ENCODE measurements at places on chromosomes 5 and 9. TPM values are rescaled to one million over a fixed set of nuclear protein-coding genes. Genes with fewer than 3 reads are reported as not detected.

DNA sequence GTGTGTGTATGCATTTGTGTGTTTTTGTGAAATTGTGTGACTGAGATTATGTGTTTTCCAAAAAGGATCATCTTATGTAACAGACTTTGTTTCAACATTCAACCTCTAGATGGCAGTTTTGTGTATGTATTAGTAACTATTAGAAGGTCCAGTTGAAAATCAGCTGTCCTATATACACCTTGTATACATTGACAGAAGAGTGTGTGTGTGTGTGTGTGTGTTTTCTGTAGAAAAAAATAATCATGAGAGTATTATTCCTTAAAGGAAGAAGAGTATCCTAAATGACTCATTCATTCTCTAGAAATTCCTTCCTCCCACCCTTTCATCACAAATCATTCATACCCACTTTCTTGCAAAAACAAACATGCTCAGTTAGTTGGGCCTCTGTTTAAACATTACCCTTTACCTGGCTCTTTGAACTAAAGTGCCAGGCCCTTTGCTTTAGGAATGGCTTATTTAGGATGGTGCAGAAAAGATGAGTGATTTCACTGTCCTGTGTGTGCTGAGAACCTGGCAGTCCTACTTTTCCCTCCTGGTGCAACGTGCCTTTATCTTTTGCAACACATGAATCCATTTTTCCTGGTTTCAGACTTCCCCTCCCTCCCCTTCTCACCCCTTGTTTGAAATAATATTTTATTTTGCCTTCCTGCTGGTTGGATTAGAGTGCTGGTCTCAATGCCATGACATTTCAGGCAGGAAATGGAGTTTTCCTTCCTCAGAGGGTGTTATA lies 152.2 kb downstream of the ARHGAP26 start:
- H3K4me1 ChIP-seq: peaks cover 37% of the 10 kb centered on the region
- H3K36me3 ChIP-seq: peaks cover 10% of the 10 kb centered on the region
- H3K27me3 ChIP-seq: no peaks in the 10 kb centered on the region
- no peak overlapping the region for H3K4me3 ChIP-seq
- DNase-seq: no peak
- peak overlapping the region; percentile 26 for H3K27ac ChIP-seq

DNA sequence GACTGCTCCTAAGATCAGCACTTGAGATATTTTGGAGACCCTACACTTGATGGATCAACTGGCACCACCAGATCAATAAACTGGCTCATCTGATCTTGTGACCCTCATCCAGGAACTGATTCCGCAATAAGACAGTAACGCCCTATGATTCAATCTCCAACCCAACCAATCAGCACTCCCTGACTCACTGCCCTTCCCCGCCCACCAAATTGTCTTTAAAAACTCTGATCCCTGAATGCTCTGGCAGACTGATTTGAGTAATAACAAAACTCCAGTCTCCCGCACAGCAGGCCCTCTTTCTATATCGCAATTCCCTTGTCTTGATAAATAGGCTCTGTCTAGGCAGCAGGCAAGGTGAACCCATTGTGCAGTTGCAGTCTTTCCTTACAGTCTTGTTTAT lies 677.0 kb downstream of the LRRC70 start:
- H3K4me1 ChIP-seq: no peaks in the 10 kb centered on the region
- no peaks in the 10 kb centered on the region for H3K27me3 ChIP-seq
- H3K27ac ChIP-seq: no peak overlapping the region

DNA sequence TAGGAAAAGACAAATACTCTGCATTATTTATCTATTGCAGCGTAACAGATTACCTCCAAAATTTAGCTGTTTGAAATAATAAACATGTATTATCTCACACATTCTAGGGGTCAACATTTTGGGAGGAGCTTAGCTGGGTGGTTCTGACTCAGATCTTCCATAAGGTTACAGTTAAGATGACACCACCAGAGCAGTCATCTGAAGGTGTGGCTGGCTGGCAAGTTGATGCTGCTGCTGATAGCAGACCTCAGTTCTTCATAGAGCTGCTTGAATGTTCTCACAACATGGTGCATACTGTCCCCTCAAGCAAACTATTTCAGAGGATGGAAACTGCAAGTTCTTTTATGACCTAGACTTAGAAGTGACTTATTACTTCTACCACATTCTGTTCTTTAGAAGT lies 146.3 kb upstream of the FSTL4 start:
- H3K4me3 ChIP-seq: no peak overlapping the region
- no peaks in the 10 kb centered on the region for H3K36me3 ChIP-seq
- peaks cover 15% of the 10 kb centered on the region for H3K27me3 ChIP-seq
- DNase-seq: peak; percentile 30
- no peak overlapping the region for H3K27ac ChIP-seq

DNA sequence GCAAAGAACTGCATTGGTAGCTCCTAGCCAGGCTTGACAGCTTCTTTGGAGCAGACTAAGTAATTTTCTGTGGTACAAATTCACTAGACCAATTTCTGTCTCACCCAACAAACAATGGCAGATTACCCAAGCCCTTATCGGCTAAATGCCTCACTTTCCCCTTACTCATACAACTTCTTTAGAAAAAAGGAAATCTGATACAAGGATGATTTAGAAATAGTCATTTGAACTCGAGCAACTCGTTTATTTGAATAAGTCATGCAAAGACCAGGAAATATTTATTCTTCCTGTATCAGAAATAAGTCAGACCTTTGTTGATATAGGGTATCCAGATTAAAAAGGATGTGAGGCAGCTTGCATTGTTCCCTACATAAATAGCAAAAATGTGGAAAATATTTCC lies 170.4 kb upstream of the CDH6 start:
- no peak overlapping the region for H3K4me3 ChIP-seq
- no peak for DNase-seq
- no peaks in the 10 kb centered on the region for H3K4me1 ChIP-seq
- no peaks in the 10 kb centered on the region for H3K36me3 ChIP-seq
- no peak overlapping the region for H3K27ac ChIP-seq

Gene PCDHB6
- not detected for total RNA-seq

Gene SNCAIP
- not detected for total RNA-seq

Gene MEGF10
- total RNA-seq: not detected

DNA sequence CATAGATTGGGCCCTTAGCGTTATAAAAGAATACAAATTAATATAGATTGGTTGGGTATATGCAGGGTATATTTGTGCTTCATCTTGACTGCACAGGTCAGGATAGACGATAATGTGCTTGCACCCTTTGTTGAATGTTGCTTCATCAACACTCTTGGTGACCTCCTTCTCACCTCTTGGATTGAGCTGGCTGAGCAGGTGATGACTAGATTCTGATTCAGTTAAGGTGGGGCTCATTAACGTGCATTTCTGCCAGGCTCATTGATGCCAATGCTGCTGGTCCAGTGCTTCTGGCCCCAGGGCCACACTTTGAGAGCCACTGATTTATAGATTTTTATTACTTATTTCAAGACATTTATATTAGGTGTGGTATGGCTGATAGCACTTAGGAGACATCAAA lies 27.7 kb downstream of the PCSK5 start:
- H3K36me3 ChIP-seq: no peaks in the 10 kb centered on the region
- H3K27ac ChIP-seq: no peak overlapping the region
- DNase-seq: peak; percentile 29
- peaks cover 20% of the 10 kb centered on the region for H3K4me1 ChIP-seq
- H3K4me3 ChIP-seq: no peak overlapping the region

- H3K36me3 ChIP-seq: peaks cover 43% of the 10 kb centered on the region
- no peak overlapping the region for H3K27ac ChIP-seq
- DNase-seq: no peak
- no peaks in the 10 kb centered on the region for H3K27me3 ChIP-seq
- no peak overlapping the region for H3K4me3 ChIP-seq
Measured at GRCh38 chr9:132647355-132647754, 22.4 kb downstream of the DDX31 start.

- H3K36me3 ChIP-seq: no peaks in the 10 kb centered on the region
- H3K27ac ChIP-seq: no peak overlapping the region
- no peak overlapping the region for H3K4me3 ChIP-seq
- no peaks in the 10 kb centered on the region for H3K4me1 ChIP-seq
- no peak for DNase-seq
Measured at GRCh38 chr5:86439593-86440110, 178.1 kb upstream of the COX7C start.

Gene SMIM32
- total RNA-seq: not detected

GRCh38 chr5:143135832-143136551 lies 267.5 kb downstream of the NR3C1 start:
- H3K36me3 ChIP-seq: peaks cover 3% of the 10 kb centered on the region
- H3K27me3 ChIP-seq: no peaks in the 10 kb centered on the region
- H3K4me1 ChIP-seq: no peaks in the 10 kb centered on the region
- no peak overlapping the region for H3K4me3 ChIP-seq

- H3K36me3 ChIP-seq: peaks cover 18% of the 10 kb centered on the region
- H3K4me1 ChIP-seq: peaks cover 5% of the 10 kb centered on the region
- no peak overlapping the region for H3K4me3 ChIP-seq
- DNase-seq: no peak
Measured at GRCh38 chr9:137111788-137112563, 2.6 kb downstream of the DPP7 start.

Gene FAM200C
- 0.83 TPM for total RNA-seq

- no peak for DNase-seq
- H3K4me3 ChIP-seq: no peak overlapping the region
- H3K27me3 ChIP-seq: peaks cover 2% of the 10 kb centered on the region
- no peaks in the 10 kb centered on the region for H3K4me1 ChIP-seq
Measured at GRCh38 chr5:6900247-6901227, 187.3 kb downstream of the TENT4A start.

- no peaks in the 10 kb centered on the region for H3K36me3 ChIP-seq
- no peak overlapping the region for H3K27ac ChIP-seq
- H3K4me1 ChIP-seq: no peaks in the 10 kb centered on the region
- no peak overlapping the region for H3K4me3 ChIP-seq
Measured at GRCh38 chr5:82396396-82396795, 118.2 kb upstream of the RPS23 start.

Gene GPR151
- not detected for total RNA-seq

DNA sequence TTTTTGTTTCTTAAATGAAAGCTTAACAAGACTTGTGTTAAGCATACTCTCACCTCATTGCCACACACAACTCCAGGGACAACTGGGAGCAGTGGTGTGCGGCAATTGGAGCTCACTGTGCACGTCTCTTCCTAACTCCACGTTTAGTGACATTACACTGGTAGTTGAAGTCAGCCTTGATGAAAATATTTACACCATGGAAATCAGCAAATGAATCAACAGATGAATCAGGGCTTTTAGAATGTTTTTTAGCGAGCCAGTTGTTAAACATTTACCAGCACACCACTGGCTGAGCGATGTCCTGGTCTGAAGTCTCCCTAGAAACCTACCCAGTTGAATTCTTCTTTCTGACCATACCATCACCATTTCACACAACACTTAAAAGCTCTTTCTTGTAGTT lies 67.3 kb downstream of the KLHL3 start:
- no peak for DNase-seq
- no peak overlapping the region for H3K27ac ChIP-seq
- no peaks in the 10 kb centered on the region for H3K27me3 ChIP-seq
- H3K4me1 ChIP-seq: peaks cover 18% of the 10 kb centered on the region
- H3K36me3 ChIP-seq: no peaks in the 10 kb centered on the region

GRCh38 chr5:35938568-35939227 lies at the start of gene CAPSL:
TSS of gene CAPSL (minus strand) at chr5:35938622. CDS start at chr5:35921120, 17,502 bp downstream.
- H3K4me3 ChIP-seq: no peak within 1 kb of the TSS
- no peak for DNase-seq
- H3K36me3 ChIP-seq: no peaks in the 10 kb centered on the region
- H3K27ac ChIP-seq: no peak within 1 kb of the TSS
- H3K4me1 ChIP-seq: no peaks in the 10 kb centered on the region
- H3K27me3 ChIP-seq: peaks cover 8% of the 10 kb centered on the region

GRCh38 chr9:93576258-93577077 lies at the start of gene PHF2:
TSS of gene PHF2 (plus strand) at chr9:93576584. CDS start at chr9:93576774, 190 bp downstream.
- H3K4me1 ChIP-seq: peaks cover 34% of the 10 kb centered on the region
- H3K27me3 ChIP-seq: no peaks in the 10 kb centered on the region

Gene HTR4
- not detected for total RNA-seq

DNA sequence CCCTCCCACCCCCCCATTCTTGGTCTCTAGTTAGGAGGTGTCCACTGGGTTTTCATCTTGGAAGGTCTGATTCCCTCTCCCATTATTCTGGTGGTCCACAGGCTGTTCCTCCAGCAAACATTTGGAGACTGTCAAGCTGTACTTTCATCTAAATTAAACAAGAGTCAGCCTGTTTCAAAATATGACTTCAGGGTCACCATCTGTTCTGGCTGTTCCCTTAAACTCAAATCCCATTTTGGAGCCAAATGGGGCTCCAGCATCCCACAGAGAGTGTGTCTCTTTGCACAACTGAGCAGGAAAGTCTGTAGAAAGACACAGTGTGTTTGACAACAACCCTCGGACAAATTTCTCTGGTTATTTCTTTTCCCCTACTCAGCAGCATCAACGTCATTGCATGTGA lies 20.5 kb downstream of the COL15A1 start:
- H3K36me3 ChIP-seq: no peaks in the 10 kb centered on the region
- no peak for DNase-seq
- H3K27ac ChIP-seq: no peak overlapping the region

GRCh38 chr9:125262294-125262991 lies 817 bp downstream of the GAPVD1 start:
- peaks cover 36% of the 10 kb centered on the region for H3K4me1 ChIP-seq
- peak; percentile 48 for DNase-seq
- peaks cover 33% of the 10 kb centered on the region for H3K36me3 ChIP-seq
- H3K27me3 ChIP-seq: no peaks in the 10 kb centered on the region
- H3K27ac ChIP-seq: peak overlapping the region; percentile 96

Gene TLE1
- total RNA-seq: 0.20 TPM

Gene ST6GALNAC4
- 34.3 TPM for total RNA-seq
